Activated CD4-positive, alpha-beta T cell treated with anti-CD3 and anti-CD28 coated beads, Interleukin-2, amount 50 U/mL, for 4 hours (primary cell): ENCODE measurements at places on chromosomes 1 and 21.

GRCh38 chr1:1115136-1115785, 628 bp downstream of the C1orf159 start:
- no peak for DNase-seq

DNA sequence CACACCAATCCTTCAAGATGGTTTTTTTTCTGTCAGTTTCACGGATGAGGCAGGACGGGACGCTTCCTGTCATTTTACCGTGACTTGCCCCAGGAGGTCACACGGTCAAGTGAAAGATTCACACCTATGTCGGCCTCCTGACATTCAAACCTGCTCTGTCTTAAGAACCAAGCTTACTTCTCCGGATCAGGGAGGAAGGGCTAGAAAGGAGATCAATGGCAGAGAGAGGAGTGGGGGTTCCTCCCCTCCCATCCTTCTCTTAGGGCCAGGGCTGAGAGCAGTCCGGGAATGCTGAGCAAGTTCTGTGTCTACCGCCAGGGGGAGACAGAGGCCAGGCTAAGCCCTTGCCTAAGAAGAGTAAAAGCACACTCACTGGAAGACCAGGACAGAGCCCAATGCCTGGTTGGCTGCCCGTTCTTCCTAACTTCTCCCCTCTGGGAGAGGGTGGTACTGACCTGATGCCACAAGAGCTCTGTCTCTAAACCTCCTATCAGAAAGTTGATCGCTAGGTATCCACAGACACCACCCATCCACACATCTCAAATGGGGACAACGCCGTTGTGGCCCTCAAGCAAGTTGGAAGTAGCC, 1.1 kb upstream of the PPM1J start:
- DNase-seq: peak; percentile 76

GRCh38 chr1:207811920-207812720, 60.3 kb downstream of the CD46 start:
- DNase-seq: no peak

- no peak for DNase-seq
Measured at GRCh38 chr1:231106347-231106746, 55.5 kb upstream of the TRIM67 start.

DNA sequence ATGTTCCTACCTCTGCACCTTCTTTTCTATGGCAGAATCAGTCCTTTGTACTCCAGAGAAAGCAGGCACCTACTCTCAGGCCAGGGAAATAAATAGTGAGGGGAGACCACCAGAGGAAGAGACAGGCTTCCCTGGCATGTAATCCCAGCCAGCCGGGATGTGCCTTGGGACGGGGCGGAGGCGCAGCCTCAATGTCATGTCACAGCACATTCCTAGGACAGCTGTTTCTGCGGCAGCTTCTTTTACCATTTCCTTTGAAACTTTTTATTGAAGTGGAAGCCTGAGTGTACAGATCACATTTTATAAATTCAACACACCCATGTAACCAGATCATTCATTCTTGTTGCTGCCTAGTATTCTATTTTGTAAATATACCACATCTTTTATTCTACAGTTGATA, 67.9 kb upstream of the ZNF326 start:
- no peak for DNase-seq

DNA sequence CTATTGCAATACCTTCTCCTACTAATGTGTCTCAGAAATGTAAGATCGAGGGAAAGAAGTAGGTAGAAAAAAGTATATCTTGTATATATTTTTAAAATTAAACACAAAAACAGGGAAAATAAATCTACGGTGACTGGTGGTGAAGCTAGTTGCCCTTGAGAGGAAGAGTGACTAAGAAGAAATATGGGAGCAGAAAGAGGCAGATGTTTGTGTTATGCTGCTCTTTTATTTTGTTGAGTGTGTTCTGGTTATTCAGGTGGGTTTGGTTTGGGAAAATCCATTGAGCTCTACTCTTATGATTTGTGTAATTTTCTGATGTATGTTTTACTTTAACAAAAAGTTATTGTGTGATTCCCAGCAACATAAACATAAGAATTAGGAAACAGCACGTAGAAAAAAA, 444.9 kb upstream of the B3GALT2 start:
- DNase-seq: no peak

- no peak for DNase-seq
Measured at GRCh38 chr21:31730712-31731055, 1.2 kb downstream of the SCAF4 start.

DNA sequence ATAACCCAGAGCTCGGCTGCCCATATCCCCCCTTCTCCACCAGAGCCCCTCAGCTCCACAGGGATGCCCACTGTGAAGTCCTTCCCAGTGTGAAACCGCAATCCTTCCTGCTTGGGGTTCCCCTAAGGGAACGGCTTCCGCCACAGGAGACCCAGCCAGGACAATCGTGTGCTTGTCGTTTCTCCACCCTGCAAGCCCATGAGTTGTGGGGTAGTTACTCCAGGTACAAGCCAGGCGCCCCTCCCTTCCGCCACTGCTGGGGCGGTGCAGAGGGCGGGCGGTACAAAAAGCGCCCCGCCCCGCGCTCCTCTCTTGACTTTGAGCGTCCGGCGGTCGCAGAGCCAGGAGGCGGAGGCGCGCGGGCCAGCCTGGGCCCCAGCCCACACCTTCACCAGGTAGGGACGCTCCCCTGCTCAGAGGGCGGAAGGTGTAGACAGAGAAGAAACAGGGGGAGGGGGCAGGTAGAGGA, at the start of gene TINAGL1:
Gene TINAGL1 (plus strand): TSS at position 315 of the 469 bp plus-strand sequence. CDS start 634 bp downstream, outside the sequence.
- no peak for DNase-seq

- no peak for DNase-seq
Measured at GRCh38 chr1:244207935-244208244, 156.8 kb downstream of the ZBTB18 start.

DNA sequence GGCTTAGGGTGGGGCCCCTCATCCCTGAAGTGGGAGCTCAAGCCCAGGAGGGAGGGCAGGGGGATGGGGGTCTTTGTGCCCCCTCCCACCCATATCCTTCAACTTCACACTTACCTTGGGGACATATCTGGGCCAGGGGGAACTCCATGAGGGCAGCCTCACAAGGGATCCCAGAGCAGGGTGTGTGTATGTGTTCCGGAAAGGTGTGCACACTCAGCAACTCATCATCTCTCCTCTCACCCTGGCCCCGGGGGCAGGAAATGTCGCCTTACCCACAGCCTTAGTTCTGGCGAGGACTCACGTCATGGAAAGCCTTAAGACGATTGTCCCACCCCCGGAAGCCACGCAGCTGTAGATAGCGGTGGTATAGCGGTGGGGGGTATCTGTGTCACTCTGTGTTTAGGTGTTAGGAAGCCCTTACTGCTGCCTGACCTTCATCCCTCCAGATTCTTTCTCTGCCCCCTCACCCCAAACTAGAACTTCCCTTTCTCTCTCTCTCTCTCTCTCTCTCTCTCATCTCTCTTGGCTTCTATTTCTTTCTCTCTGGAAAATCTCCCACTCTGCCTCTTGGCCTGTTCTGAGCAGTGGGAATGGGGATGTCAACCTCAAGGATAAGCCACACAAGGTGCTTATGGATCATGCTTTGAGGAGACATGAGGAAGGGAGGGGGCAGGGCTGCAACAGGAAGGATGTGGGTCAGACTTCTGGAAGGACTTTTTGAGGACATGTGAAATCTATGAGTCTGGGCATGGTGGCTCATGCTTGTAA, at the start of gene SH2D2A:
Gene SH2D2A (minus strand): TSS at position 288 of the 768 bp plus-strand sequence. CDS start 140 bp downstream, at position 148.
- peak; percentile 94 for DNase-seq
